Thoracic aorta endothelial cell (primary cell): ENCODE measurements at places on chromosomes 3 and 15. TPM values are rescaled to one million over a fixed set of nuclear protein-coding genes. Genes with fewer than 3 reads are reported as not detected.

Gene TMEM207
- not detected in 2 replicates for total RNA-seq

Gene ITIH1
- not detected in 2 replicates for total RNA-seq

Gene ZNF662
- total RNA-seq: 1.1 and 2.4 TPM in 2 replicates

Gene DNAJA4
- total RNA-seq: 7.2 and 10.6 TPM in 2 replicates

Gene GNB4
- 113 and 119 TPM in 2 replicates for total RNA-seq

Gene DLL4
- 33.8 and 72.7 TPM in 2 replicates for total RNA-seq

Gene UTS2B
- total RNA-seq: 0.29 and 0.66 TPM in 2 replicates

Gene USP50
- 0.14 and 0.40 TPM in 2 replicates for total RNA-seq

Gene GRIP2
- 0.14 TPM in 1 of 2 replicates, not detected in the other for total RNA-seq

Gene OPA1
- 129 and 137 TPM in 2 replicates for total RNA-seq

Gene ALG3
- 27.8 and 33.3 TPM in 2 replicates for total RNA-seq

Gene GOLGA8J
- total RNA-seq: not detected in 2 replicates

Gene FANCD2OS
- not detected in 2 replicates for total RNA-seq

Gene LSM3
- 11.7 and 15.4 TPM in 2 replicates for total RNA-seq

Gene ZNF860
- total RNA-seq: 1.9 and 3.6 TPM in 2 replicates

Gene REC114
- not detected in 2 replicates for total RNA-seq

Gene RTP2
- total RNA-seq: not detected in 2 replicates

Gene EXD1
- total RNA-seq: not detected in 2 replicates

Gene CRELD1
- 14.7 and 15.2 TPM in 2 replicates for total RNA-seq

Gene GPR15
- not detected in 2 replicates for total RNA-seq

Gene TGM5
- not detected in 2 replicates for total RNA-seq

Gene IGSF11
- 0.07 TPM in 1 of 2 replicates, not detected in the other for total RNA-seq

Gene SEC22A
- 30.3 and 36.5 TPM in 2 replicates for total RNA-seq

Gene KY
- total RNA-seq: not detected in 2 replicates

Gene HGD
- total RNA-seq: 0.13 and 0.14 TPM in 2 replicates

Gene ARHGEF3
- total RNA-seq: 19.4 and 20.2 TPM in 2 replicates

Gene GABRR3
- not detected in 2 replicates for total RNA-seq

Gene ITPKA
- 0.36 and 1.2 TPM in 2 replicates for total RNA-seq

Gene CLDN16
- total RNA-seq: not detected in 2 replicates

Gene NR1I2
- total RNA-seq: not detected in 2 replicates

Gene ROPN1
- total RNA-seq: not detected in 2 replicates

Gene ACTRT3
- 5.3 and 5.6 TPM in 2 replicates for total RNA-seq

Gene LYZL4
- not detected in 2 replicates for total RNA-seq

Gene PATL2
- 0.13 and 0.22 TPM in 2 replicates for total RNA-seq

Gene FOXL2
- 0.13 and 0.14 TPM in 2 replicates for total RNA-seq

Gene UROC1
- not detected in 2 replicates for total RNA-seq

Gene ACVR2B
- 4.3 and 5.5 TPM in 2 replicates for total RNA-seq

Gene ACTC1
- not detected in 2 replicates for total RNA-seq

Gene CCR8
- total RNA-seq: not detected in 2 replicates

Gene FAM98B
- 19.7 and 24.1 TPM in 2 replicates for total RNA-seq

Gene CDV3
- 251 and 280 TPM in 2 replicates for total RNA-seq

Gene DPPA2
- not detected in 2 replicates for total RNA-seq

Gene RYK
- total RNA-seq: 109 and 111 TPM in 2 replicates

Gene GXYLT2
- total RNA-seq: 2.0 and 2.3 TPM in 2 replicates

Gene GRAMD1C
- 29.9 and 32.2 TPM in 2 replicates for total RNA-seq

Gene CTXN2
- total RNA-seq: not detected in 2 replicates

Gene C2CD4A
- total RNA-seq: 1.3 and 2.9 TPM in 2 replicates

Gene DNAH1
- total RNA-seq: 2.7 and 2.9 TPM in 2 replicates

Gene ZNF501
- total RNA-seq: 4.3 and 4.7 TPM in 2 replicates

Gene DLEC1
- 0.14 TPM in 1 of 2 replicates, not detected in the other for total RNA-seq

Gene GRAMD2A
- 0.72 TPM in 1 of 2 replicates, not detected in the other for total RNA-seq
